ENCODE measurements at places on chromosomes 7 and 10.

GRCh38 chr7:151012911-151013347 is 11.4 kb downstream of the ATG9B start:
- DNase-seq, result no peak

GRCh38 chr7:82247814-82248433 is 195.7 kb downstream of the CACNA2D1 start:
- no peak for DNase-seq

GRCh38 chr10:11875494-11876281 is 52.5 kb downstream of the PROSER2 start:
- no peak for DNase-seq

DNA sequence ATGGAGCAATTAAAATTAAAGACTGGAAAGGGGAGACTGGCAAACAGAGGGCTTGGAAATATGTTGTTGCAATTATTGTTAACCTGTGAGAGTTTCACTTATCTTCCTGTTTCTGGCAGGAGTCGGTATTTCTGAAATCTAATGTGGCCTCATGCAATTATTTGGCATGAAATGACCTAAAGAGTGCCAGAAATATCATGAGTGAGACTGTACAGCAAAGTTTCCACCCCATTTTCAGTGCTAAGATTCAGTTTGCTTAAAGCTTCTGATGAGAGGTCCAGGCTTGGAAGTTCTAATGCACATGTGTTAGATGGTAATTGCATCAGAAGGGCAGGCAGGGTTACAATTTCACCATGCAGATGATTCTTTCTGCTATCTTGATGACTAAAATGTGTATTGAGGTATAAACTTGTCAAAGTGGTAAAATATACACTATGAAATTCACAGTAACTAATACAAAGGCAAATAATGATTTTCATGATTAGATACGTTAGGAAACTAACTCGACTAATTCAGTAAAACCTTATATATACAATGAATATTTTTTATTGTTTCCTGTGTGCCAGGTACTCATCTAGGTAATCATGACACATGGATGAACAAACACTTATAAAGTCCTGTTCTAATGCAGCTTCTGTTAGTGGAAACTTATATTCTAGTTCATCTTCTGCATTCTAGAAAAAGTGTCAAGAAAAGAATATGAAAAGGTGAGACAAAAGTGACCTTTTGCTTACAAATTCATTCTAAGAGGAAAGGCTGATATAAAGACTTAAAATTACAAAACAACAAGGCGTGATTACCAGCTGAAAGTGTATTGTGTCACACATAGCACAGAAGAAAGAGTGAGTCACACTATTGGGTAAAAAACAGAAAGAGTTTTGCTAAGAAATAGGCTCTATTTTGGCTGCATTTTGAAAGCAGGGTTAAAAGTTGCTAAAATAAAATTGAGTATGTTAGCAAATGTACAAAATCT is 533.4 kb upstream of the SEMA3D start:
- no peak for DNase-seq

DNA sequence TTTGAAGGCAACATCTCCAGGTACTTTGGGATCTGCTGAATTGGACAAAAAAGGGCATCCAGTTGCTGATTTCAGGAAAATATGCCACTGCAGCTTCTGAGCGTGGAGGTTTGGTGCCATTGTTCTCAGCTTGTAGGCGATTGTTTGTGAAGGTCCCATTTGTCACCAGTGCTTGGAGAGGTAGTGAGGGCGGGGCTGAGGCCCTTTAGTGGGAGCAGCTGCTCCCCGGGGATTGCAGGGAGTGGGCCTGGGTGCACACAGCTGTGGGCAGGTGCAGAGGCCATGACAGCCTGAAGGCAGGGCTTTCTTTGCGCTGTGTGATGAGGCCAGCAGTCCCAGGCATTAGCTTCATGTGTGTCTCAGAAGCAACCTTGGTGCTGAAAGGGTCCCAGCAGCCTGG is 3.9 kb downstream of the FAM20C start:
- DNase-seq, result no peak
